ENCODE measurements at places on chromosomes 4 and X.

DNA sequence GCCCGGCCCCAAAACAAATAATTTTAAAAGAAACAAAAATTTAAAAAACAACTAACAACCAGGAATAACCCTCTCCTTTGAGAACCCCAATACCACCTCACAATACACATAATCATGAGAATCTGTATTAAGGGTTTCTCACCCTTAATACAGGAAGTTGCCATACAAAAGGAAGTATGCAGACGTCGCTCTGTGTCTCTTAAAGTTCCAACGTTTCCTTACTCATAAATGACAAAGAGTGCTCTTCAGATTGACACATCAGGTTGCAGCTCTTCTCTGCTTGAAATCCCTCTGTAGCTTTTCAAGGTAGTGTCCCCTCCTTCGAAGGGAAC, 73.9 kb upstream of the IRF2 start:
- no peak for ATAC-seq

DNA sequence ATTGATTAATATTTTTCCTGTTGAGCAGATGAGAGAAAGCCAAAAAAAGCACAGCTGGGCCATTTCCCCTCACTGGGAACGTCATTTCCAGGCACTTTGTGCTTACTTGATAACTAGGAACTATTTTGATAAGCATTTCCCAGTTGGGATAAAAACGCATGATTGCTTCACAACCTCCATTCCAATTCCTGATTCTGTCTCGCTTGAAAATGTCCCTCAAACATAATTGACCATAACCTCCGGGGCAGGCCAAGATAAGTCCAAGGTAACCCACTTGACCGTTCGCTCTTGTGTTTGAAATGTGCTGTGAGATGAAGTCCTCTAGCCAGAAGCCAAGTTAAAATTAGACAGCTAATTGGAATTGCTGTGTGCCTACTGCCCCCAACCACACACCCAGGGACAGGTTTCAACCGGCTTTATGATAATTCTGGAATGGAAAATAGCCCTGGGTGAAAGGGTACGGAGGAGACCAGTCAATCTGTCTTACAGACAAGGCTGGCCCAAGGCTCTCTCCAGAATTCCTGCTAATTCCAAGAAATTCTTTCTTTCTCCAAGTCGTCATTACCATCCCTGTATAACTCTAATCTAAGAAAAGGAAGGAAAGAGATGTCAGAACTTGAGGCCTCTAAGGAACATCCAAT, 137.1 kb downstream of the MID1 start:
- ATAC-seq = no peak

DNA sequence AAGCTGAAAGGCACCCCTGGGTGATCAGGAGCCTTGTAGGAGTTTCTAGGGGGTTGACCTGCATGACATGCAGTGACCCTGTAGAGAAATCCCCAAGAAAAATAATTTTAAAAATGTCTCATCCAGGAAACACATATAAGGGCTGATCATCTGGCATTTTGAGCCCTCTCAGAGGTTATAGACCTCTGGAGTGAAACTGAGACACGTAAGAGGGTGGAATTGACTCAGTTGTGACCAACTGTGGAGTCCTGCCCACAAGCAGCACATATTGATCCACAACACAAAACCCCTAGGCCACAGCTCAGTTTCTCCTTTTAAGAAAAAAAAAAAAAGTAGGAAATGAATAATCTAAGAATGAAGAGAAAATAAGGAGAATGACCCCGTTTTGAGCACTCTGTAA, 32.5 kb upstream of the MTMR8 start:
- no peak for ATAC-seq

DNA sequence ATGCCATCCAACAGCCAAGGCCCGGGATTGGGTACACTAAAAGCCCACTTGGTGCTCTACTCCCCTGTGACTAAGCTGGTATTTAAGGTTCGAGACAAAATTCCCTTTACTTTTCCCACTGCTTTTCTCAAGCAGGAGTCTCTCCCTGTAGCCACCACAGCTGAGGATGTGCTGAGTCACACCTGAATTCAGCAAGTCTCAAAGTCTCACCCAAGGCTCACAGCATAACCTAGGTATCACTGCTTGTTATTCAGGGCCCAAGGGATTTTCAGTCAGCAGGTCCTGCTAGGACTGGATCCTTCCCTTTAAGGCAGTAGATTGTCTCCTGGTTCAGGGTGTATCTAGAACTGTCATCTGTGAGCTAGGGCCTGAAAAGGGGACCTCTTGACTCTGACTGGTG, 39.2 kb downstream of the FMR1NB start:
- ATAC-seq = no peak

DNA sequence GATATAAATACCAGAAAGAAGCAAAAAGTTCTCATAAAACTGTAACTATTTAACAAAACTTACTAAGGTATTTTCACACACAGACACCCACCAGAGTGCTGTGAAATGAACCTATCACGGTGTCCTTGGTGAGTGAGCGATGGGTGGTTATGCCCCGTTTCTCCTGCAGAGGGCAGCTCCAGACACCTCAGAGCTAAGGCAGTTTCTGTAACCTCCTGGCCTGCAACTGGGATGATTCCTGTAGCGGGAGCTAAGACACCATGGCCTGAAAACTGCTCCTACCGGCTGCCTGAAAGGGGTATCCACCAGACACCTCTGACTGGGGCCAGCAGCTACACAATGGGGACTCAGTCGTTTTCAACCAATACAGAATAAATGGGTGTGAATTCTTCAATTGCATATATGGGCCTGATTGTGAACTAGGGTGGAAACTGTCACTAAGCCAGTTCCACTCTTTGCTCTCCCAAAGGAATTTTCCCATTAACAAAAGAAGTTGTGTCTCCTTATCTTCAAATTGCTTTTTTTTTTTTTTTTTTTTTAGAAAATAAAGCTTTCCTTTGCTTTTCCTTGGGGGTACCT, 2375.8 kb upstream of the TENM3 start:
- ATAC-seq = no peak

GRCh38 chr4:145785391-145786008, 105.6 kb downstream of the C4orf51 start:
- no peak for ATAC-seq
